ENCODE measurements at places on chromosomes 1 and 21.

DNA sequence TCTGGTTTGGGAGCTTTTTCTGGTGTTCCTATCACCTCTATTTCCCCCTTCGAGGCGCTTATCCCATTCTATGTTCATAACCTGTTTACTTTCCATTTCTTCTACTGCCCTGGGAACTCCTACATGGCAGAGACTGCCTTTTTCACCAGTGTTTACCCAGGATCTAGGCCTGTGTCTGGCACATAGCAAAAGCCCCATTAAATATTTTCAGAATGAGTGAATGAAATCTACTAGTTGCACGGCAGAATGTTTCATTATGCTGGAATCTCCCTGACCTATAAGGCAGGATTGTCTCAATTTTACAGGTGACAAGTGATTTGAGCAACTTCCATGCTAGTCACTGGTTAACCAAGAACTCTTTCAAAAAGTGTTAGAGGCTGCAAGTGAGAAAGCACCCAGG is 70.1 kb downstream of the PGM1 start:
- DNase-seq: no peak

DNA sequence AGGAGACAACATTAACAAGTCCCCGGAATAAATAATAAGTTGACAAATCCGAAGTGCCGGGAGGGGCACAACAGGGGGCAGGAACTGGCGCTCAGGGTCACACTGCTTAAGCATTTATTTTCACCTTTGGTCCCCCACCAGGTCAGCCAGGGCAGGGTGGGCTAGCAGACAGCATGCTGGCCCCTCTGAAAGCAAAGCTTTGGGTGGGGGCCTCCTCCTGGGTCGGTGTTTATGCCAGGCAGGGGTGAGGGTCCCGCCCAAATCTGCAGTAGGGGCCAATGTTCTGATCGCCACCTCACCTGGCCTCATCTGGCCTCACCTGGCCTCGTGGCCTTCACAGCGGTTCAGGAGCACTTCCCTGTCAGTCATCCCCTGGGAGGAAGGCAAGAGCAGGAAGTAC is 8.2 kb upstream of the FAM131C start:
- DNase-seq: no peak

GRCh38 chr1:17919525-17920439 is 164.6 kb downstream of the ACTL8 start:
- DNase-seq: no peak

GRCh38 chr1:36964830-36965229 is 69.5 kb downstream of the GRIK3 start:
- DNase-seq: no peak

DNA sequence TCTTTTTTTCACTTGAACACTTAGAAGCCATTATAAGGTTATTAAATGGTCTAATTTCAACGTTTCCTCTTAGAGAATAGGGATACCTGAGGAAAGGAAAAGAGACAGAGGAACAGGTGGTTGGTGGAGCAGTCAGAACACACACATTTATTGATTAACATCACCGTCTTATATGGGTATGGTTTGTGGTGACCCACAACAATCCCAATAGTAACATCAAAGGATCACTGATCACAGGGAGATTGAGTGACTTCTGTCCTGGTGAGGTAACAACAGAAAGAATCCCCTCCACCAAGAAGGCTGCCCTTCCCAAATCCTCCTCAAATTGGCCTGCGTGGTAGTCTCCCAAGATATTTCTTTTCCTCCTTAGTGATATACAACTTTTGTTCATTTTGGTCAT is 474.0 kb downstream of the PLPP3 start:
- no peak for DNase-seq

- no peak for DNase-seq
Measured at GRCh38 chr1:27879374-27880082, 7.2 kb downstream of the THEMIS2 start.

Measured in stimulated activated CD4-positive, alpha-beta T cell treated with anti-CD3 and anti-CD28 coated beads, TNF-alpha, amount 100 ng/mL, for 48 hours (primary cell).